ENCODE measurements at places on chromosomes 5 and 9. TPM values are rescaled to one million over a fixed set of nuclear protein-coding genes. Genes with fewer than 3 reads are reported as not detected.

DNA sequence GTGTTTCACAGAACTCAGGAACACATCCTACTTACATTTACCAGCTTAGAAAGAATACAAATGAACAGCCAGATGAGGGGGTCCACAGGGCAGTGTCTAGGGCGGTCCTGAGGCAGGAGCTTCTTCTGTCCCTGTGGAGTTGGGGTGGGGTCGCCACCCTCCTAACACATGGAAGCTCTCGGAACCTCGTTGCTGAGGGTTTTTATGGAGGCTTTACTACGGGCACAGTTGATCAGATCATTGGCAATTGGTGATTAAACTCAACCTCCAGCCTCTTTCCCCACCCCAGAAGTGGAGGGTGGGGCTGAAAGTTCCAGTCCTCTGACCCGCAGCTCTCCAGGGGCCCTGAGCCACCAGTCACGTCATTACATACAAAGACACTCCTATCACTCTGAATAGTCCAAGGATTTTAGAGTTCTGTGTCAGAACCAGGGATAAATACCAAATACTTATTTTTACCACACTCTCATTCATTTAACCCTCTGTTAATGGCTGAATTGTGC, 156.9 kb downstream of the COL23A1 start:
- DNase-seq, result no peak

GRCh38 chr5:3602785-3603502, 7.3 kb downstream of the IRX1 start:
- DNase-seq, result no peak

DNA sequence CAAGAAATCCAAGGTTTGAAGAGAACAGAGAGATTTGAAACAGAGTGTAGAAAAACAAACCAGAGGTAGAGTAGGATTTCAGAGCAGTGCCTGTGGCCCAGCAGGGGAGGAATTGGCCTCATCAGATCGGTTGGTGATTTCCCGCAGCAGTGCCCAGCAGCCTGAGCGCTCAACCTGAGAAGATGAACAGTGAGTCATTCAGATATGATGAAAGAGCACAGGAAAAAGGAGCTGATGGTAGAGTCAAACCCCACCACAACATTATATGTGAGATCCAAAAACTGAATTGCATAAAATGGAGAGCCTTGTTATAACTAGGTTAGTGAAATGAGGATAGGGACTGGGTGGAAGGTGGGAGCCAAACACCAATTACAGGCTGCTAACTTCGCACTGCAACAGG, 248.9 kb downstream of the PIK3R1 start:
- no peak for DNase-seq

GRCh38 chr5:122121479-122122465, 7.6 kb upstream of the ZNF474 start:
- DNase-seq, result no peak

DNA sequence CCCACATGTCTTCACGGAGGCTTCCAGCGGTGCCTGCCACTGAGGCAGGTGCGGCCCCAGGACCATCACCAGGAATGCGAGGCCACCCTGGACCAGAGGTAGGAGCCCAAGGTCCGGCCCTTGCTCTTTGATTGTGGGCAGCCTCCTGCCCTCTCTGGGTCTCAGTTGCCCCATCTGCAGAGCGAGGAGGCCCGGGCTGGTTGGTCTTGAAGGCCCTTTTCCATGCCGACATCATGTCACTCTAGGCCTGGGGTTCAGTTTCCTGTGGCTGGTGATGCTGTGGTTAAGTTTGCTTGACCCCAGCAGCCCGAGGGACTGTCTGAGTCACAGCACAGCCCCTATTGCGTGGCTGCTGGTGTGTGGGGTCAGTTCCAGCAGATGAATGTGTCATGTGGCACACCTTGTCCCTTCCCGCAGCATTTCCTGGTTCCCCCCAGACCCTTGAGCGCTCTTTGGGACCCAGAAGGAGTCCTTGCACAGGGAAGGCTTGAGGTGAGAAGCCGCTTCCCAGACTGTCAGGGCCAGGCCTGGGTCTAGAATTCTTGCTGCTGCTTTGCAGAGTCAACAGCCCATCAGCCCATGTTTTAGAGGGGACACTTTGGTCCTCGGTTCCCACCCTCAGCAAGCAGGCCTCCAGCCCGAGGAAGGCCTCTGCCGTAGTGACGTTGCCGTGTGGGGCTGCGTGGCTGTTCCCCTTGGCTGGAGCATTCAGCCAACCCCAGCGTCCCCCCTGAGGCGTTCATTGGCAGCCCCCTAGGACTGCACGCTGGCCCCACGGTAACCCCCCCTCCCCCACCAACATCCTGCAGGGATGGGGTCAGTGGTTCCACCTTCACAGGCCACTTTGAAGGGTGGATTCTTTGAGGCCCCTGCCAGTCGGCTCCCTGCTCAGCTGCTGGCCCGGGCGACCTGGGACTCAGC, 31.0 kb upstream of the HMCN2 start:
- no peak for DNase-seq

The SLC6A18 gene
- total RNA-seq, result not detected

DNA sequence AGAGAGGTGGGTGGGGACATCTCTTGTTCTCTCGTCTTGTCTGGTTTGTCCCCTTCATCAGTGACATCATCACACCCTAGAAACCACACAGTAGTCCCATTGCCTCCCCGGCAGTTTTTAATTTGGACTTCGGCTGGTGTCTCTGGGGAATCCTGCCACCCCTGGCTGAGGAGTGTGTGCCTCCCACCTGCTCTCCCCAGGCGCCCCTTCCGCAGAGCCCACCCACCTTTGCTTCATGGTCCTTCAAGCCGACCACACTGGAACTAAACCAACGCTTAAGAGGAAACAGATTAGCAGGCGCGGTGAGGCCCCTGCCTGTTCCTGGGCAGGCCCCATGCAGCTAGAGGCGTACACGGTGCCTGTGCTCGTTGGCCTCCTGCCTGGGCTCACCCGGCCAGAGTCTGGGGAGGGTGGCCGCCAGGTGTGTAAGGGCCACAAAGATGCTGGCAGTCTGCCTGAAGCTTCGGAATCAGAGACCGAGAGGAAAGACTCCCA, 107.6 kb upstream of the SPRY4 start:
- DNase-seq, result no peak

The SNAPC3 gene
- 43.8 TPM for total RNA-seq

DNA sequence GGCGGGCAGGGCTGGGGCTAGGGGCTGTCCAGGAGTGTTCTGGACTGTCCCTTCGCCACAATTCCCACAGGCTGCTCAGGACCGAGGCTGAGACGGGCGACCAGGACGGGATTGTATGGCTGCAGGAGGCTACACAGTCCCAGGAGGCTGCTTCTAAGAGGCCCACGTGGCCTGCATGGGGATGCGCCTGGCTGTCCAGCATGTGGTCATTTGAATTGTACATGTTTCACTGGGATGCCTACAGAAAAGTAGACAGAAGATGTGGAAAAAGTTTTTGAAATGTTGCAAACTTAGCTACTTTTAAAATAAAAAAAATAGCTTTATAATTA, 32.6 kb upstream of the SPTLC1 start:
- no peak for DNase-seq

- no peak for DNase-seq
Observed at GRCh38 chr5:136332223-136333015, 32.9 kb downstream of the TRPC7 start.

The MTMR12 gene
- total RNA-seq, result 33.9 TPM

The EPB41L4A gene
- 44.8 TPM for total RNA-seq
